ENCODE measurements at places on chromosomes 1 and 21.

- DNase-seq, result no peak
Measured at GRCh38 chr21:41972511-41973205, 18.8 kb upstream of the C2CD2 start.

GRCh38 chr1:14958249-14959058, 195.1 kb upstream of the TMEM51 start:
- no peak for DNase-seq

DNA sequence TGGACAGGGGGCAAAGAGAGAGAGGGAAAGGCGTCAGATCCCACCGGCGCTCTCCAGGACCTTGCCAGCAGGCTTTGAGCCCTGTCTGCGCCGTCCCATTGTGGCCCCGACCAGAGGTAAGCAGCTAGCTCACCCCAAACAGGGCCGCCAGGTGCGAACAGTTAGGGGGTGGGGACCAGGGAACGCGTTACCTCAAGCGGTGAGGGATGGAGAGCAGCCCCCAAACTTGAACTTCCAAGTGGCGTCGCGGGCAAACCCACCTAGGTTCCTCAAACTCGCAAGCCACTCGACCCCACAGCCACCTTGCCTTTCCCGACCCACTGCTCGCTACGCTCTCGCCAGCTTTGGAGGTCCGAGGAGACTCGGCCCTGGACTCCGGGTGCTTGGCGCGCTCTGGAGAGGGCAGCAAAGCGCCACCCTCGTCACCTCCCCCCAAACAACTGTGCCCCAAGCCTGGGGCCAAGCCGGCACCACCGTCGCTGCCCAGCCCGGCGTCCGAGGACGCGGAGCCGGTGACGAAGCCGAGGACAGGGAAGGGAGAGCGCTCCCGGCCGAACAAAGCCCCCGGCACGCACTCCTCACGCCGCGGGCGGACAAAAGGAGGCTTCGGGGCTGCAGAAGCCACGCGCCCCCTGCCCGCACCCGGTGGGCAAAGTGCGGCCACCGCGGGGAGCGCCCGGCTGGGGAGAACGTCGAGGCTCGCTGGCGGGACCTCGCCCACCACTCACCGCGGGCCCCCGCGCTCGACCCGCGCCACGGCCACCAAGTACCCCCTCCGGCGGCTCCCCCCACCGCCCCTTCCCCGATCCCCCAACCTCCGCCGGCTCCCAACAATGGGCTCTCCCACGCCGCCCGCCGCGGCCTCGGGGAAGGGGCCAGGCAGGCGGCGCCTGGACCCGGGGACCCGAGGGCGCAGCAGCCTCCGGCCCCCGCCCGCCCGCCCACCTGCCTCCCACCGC, 976 bp downstream of the SSBP3 start:
- no peak for DNase-seq

GRCh38 chr1:168180148-168180524, 1.4 kb downstream of the TIPRL start:
- no peak for DNase-seq

- no peak for DNase-seq
Measured at GRCh38 chr1:93820554-93821422, 58.2 kb downstream of the DNTTIP2 start.

DNA sequence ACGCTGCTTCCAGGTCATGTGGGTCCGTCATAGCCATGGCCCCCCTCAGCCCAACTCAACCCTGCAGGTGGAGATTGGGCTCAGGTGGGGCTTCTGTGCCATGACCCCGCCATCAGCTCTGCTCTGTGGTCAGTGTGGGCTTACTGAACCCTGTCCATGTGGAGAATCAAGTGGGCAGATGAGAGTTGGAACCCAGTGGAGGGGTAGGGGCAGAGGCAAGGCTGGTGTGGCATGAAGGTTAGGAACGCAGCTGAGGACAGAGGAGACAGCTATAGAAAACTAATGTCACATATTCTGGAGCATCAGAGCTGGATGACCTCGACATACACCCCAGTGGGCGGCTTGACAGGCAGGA, 355.9 kb downstream of the PTPRU start:
- DNase-seq, result no peak

DNA sequence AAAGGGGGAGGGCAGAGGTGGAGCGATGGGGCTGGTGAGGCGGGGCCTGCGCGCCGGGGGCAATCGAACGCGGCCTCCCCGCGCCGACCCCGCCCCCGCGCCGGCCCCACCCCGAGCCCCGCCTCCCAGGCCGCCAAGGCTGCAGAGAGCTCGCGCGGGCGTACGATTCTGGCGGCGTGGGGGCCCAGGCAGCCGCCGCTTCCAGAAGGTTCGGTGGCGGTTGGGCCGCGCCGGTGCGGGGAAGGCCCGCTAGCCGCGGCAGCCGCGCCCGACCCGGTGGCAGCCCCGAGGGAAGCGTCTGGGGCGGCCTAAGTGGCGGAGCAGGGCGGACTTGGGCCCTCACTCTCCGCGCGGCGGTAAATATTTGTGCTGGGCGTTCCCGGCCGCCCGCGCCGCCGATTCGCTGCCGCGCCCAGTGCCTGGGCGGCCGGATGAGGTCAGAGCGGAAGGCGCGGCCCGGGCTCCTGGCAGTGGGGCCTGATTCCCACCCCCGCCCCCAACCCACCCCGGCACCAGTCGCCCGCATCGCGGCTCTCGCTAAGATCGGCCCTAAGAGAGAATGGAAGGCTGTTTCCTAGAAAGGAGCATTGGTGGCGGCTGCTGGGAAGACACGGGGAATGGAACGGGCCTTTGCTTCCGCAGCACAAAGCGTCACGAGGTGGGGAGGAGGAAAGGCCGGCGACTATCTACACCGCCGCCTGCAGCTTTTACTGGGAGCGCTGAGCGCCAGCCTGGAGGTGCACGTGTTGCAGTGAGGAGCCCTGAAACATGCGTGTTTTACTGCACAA, at the start of gene ACOT7:
Gene ACOT7 (minus strand): TSS at position 368 of the 788 bp plus-strand sequence. CDS start 368 bp downstream, outside the sequence.
- DNase-seq, result no peak

- no peak for DNase-seq
Measured at GRCh38 chr21:15820327-15820726, 90.5 kb downstream of the USP25 start.

DNA sequence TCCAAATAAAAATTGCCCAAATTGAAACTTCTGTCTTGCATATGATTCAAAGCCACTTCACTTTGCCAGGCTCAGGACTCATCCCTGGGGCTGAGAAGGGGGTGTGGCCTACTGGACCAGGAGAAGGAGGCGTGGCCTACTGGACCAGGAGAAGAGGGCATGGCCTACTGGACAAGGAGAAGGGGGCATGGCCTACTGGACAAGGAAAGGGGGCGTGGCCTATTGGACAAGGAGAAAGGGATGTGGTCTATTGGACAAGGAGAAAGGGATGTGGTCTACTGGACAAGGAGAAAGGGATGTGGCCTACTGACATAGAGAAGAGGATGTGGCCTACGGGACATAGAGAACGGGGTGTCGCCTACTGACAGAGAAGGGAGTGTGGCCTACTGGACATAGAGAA, 405.3 kb downstream of the RRAGC start:
- DNase-seq, result no peak

DNA sequence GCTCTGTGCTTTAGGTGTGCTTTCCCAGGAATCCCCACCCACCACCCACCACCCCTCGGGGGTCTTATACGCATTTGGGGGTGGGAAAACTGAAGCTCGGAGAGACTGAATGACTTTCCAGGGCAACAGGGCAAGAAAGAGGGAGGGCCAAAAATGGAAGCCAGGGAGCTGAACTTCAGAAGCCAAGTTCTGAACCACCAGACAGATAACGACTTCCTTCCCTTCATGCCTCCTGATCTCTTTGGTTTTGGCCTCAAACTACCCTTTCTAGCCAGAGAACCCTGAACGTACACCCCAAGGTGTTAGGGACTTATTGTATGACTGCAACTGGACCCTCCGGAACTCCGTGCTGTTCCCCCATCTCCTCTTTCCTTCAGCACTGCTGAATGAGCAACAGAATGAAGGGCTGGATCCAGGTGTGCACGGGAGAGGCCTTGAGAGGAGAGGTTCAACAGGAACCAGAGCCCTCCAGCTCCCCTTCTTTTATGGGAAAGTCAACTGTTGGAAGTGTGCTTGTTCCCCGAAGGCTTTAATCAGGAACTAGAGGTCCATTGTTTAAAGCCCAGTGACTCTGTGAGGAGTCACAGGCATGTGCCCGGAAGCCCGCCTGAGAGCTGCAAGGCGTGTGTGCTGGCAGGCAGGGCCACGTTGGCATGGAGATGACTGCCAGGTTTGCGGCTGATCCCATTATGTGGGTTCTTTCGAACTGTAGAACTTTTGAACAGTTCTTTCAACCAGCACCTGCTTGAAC, 3.1 kb downstream of the BACE2 start:
- DNase-seq, result no peak

DNA sequence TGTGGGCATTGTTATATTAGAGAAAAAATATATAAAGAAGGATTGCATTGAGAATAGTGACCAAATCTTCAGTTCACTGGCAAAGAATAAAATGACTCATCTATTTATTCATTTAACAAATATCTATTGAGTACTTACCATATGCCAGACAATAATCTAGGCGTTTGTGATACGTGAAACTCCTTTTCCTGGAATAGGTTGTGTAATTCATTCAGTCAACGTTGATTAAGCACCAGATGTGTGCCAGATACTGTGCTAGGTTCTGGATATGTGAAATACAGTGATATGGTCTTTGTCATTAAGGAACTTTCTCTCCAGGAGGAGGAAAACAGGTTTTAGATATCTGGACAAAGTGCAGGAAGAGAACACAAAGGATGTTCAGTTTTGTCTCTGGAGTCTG, 344.5 kb downstream of the RWDD3 start:
- no peak for DNase-seq

DNA sequence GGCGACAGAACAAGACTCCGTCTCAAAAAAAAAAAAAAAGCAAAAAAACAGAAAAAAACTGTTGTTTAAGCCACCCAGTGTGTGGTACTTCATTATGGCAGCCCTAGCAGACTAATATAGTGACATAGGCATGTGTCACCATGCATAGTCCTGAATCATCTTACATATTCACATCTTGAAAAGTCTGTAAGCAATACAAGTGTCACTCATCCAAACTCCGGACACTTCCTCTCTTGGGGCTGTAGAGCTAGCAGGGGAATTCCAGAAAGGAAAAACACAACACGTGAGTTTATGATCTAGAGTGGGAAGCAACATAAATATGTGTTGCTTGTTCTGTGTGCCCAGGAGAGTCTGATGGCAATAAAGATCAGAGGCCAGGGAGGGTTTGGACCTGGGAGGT, 81.6 kb upstream of the KCNE2 start:
- no peak for DNase-seq

- no peak for DNase-seq
Measured at GRCh38 chr1:175944591-175944990, 201.2 kb upstream of the TNR start.

DNA sequence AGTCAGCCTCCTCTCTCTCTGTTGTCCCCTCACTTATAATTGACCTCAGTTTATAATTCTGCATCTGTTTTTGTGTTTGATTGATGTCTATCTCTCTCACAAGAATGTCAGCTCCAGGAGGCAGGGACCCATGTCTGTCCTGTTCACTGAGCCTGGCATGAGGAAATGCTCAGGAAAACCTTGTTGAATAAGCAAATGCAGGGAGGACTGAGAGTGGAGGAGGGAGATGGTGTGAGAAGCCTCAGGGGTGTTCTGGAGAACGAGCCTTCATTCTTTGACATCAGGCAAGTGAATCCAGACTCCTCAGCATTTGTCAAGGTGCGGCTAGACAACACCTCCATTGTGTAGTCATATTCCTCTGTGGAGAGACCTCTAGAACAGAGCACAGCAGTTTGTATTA, 45.5 kb downstream of the MAN1C1 start:
- no peak for DNase-seq

DNA sequence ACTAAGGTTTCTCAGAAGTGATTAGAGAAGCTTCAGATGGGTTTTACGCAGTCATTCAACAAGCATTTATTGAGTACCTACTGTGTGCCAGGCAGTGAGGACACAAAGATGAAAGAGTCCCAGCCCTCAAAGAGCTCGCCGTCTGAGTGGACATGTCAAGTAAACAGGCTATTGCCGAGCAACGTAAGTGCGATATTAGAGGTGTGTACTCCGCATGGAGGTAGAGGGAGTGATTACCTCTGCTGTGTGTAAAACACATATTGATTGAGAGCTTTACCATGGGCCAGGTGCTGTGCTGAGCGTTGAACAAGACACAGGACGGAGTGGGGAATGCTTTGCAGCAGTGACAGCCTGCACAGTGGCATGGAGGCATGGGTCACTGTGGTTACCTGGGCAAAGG, 49.5 kb upstream of the GPR37L1 start:
- no peak for DNase-seq

- no peak for DNase-seq
Measured at GRCh38 chr1:4179914-4180735, 280.1 kb upstream of the C1orf174 start.

- no peak for DNase-seq
Measured at GRCh38 chr1:85240643-85241042, 18.8 kb downstream of the C1orf52 start.

All from NCI-H524 treated with DMSO at 0.1 percent for 48 hours (cell line).